NCI-H510A (cell line): ENCODE measurements at places on chromosomes 6 and 20.

DNA sequence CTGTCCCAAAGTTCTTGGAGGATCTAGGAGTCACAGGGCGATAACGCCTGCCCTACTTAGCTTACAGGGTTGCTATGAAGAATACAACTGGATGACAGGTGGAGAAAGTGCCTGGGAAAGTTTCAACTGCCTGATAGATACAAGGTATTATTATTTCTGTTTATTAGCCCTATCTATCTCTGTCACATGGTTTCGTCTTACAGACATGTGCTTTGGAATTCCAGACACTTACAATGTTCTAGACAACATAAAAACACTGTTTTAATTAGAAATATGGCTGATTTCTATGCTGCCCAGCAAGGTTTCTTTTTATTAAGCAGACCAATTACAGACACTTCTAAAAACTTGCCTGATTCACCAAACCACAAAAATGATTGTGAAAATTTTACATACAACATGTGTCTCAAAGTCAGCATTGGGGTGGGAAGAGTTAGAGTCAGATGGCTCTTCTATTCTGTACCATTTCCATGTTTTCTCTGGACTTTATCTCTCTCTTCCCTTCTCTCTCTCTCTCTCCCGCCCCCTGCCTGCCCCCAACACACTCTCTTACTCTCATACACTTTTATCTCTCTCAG lies 50.0 kb downstream of the GJA10 start:
- no peak for DNase-seq

GRCh38 chr20:57048027-57048869 lies 218.2 kb downstream of the BMP7 start:
- DNase-seq, result no peak

DNA sequence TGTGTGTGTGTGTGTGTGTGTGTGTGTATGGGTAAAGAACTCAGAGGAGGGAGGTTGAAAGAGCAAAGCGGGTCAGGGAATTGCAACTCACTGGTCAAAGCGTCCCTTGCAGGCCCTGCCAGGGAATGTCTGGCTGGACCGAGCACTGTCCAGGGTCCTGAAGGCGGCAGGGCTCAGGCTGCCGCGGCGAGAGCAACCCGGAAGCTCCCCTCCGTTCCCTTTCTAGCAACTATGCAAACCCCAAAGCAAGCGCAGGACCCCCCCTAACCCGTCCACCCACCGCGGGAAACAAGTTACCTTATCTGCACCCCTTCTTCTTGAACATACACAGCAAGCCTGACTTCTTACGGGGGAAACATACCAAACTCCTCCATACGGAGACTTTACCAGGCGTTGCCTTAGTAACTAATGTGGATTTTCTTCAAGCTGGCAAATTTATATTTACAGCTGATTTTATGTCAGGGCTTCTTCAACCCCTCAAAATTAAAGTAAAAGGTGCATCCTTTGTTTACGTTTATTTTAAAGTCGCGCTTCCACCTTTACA lies 538 bp upstream of the GRM1 start:
- no peak for DNase-seq

- DNase-seq, result no peak
Observed at GRCh38 chr20:52419205-52419604, 227.6 kb upstream of the ZFP64 start.

GRCh38 chr6:93555292-93555691 lies 135.9 kb upstream of the EPHA7 start:
- no peak for DNase-seq

- DNase-seq, result peak; percentile 31
Observed at GRCh38 chr20:63979557-63980316, at the start of gene SAMD10. TSS of gene SAMD10 (minus strand) at chr20:63979642. CDS start at chr20:63979467, 175 bp downstream.

DNA sequence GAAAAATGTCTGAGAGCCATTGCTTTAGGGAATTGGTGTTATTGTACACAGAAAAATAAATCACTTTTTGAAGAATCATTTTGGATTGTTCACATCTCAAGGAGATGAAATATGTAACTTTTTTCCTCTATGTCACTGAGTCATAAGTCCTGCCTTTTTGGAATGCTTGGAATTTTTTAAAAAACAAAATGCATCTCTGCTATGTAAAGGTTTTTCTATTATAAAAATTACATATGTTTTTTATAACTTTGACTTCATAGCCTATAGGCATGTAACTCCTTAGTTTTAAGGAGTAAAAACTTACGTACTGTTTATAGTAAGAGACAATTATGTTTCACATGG lies 8.7 kb downstream of the RNF144B start:
- no peak for DNase-seq

GRCh38 chr6:132020138-132020581 lies 69.0 kb upstream of the CCN2 start:
- no peak for DNase-seq

DNA sequence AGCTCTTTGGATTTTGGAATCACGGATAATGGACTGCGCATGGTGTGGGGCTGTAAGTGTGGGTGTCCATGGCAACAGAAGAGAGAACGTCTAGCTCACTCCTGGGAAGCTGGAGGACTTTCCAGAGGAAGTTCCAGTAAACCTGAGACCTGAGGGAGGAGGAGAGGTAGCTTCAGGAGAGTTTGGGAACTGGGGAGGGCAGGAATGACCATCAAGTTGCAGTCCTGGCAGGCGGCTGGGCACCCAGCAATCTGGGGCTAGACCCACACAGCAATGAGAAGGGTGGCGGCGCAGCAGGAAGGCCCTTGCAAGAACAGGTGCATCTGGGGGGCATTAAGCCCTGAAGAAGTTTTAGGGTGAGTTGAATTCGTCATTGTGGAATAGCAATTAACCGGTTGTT lies 95.9 kb downstream of the FOXC1 start:
- no peak for DNase-seq

DNA sequence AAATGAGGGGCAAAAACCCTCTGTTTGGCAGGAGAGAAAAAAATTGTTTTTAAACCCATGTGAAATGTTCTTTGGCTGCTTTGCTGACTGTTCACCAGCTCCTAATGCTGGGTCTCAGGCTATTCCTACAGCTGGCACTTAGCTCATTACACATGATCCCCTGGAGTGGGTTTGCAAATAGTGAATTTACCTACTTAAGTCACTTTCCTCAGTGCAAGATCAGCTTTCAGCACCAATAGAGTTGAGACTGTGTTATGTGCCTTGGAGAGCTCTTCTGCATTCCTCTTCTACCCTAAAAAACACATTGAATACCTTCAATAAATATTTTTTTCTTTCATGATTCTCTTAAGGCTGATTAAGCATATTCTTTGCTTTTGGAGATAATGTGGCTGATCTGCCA lies 58.4 kb upstream of the PRDM1 start:
- no peak for DNase-seq

GRCh38 chr6:136090929-136091328 lies 159.2 kb downstream of the MTFR2 start:
- DNase-seq, result no peak

GRCh38 chr20:44702776-44703175 lies 12.4 kb upstream of the CCN5 start:
- DNase-seq, result no peak

DNA sequence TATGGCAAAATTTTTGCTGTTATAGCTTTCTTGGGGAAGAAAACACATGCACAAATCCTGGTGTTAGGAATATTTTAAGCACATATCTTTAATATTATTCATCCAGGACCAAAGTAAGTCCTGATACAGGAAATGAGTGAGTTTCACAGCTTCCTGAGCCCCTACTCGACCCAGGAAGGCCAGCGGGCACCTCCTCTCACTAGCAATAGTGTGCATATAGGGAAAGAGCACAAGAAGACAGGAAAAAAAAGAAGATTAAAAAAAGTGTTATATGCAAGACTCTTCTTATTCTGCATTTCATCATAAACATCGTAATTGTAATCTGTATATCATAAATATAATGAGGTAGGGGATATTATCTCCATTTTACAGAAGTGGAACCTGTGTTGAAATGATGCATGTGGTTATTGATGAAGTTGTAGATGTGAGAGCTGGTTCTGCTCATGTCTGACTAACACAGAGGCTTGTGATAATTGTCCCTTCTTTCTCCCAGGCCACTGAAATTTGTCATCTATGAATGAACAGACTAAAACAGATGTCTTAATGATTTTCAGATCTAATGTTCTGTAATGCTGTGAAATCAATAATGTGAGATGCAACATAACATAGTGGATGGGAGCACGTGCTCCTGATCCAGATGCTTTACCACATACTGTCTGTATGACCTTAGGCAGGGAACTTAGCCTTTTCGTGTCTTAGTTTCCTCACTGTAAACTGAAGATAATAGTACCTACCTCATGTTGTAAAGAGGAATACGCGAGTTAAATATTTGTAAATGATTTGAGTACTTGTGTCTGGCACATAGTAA lies 101.2 kb downstream of the MYO6 start:
- DNase-seq, result no peak

DNA sequence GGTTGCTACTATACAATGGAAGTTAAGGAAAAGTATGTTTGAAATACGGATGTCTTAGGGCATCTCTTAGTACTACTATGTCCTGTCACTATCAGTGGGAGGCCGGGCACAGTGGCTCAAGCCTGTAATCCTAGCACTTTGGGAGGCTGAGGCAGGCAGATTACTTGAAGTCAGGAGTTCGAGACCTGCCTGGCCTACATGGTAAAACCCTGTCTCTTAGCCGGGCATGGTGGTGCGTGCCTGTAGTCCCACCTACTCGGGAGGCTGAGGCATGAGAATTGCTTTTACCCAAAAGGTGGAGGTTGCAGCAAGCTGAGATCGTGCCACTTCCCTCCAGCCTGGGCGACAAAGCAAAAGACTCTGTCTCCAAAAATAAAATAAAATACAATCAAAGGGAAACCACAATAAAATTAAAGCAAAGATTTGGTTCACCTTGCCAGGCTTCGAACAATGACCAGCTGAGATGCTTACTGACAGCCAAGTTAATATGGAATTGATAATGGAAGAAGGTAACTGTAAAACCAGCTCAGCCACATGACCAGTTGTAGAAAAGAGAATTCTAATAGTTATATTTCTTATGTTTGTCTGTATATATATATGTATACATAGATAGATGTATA lies 6.5 kb downstream of the CD24 start:
- DNase-seq, result no peak

- DNase-seq, result no peak
Observed at GRCh38 chr6:113857556-113858479, 673 bp downstream of the MARCKS start.

- DNase-seq, result no peak
Observed at GRCh38 chr20:12028771-12029170, 111.1 kb downstream of the BTBD3 start.

- DNase-seq, result no peak
Observed at GRCh38 chr6:122657601-122658000, 47.4 kb downstream of the PKIB start.

- no peak for DNase-seq
Observed at GRCh38 chr6:65524232-65524631, 182.8 kb downstream of the EYS start.

GRCh38 chr20:44113618-44114376 lies 73.2 kb downstream of the JPH2 start:
- DNase-seq, result peak; percentile 71

DNA sequence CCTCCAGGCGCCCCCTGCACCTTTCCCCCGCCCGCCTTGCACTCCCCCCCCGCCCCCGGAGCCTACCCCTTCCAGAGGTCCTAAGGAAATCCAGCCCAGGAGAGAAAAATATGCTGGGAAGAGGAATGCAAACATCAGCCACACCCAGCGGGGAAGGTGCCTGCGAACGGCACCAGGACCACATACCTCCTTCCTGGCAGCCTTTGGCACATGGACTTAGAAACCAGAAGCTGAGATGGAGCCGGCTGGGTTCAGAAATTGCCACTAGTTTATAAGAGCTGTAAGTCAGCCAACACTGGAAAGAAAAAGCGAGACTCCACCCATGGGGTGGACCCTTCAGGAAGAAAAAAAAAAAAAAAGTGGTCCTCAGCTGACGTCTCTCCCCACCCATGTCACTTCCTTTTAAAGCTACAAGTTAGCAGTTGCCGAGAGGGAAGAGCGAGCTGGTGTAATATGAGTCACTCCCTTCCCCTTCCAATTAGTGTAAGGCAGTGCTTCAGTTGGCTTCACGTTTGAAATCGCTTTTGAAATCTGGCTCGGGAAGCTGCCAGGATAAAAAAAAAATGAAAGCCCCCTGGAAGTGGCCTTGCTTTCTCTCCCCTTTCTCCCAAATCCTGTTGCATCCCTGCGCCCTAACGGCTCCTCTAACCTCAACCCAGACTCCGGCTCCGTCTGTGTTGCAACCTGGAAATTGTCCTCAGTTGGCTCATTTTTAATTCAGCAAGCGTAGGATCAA lies at the start of gene AGPAT4:
Gene AGPAT4 (minus strand): TSS at position 310 of the 736 bp plus-strand sequence. CDS start 41,848 bp downstream, outside the sequence.
- DNase-seq, result peak; percentile 45

DNA sequence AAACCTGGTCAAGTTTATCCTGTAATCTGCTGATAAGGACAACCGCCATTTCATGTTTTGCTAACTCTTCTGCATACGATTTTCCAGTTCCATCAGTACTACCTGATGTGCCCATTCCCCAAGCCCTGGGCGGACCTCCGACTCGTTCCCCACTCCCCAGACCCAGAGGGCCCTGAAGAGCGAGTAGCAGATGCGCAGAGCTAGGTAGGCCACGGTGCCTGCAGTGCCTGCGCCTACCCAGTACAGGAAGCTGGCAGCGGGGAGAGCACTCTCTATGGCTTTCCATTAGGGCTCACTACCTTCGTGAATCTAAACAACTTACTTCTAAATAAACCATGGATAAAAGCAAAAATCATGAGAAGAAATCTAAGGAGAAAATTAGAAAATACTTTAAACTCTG lies 14.3 kb upstream of the ZDHHC14 start:
- DNase-seq, result no peak

DNA sequence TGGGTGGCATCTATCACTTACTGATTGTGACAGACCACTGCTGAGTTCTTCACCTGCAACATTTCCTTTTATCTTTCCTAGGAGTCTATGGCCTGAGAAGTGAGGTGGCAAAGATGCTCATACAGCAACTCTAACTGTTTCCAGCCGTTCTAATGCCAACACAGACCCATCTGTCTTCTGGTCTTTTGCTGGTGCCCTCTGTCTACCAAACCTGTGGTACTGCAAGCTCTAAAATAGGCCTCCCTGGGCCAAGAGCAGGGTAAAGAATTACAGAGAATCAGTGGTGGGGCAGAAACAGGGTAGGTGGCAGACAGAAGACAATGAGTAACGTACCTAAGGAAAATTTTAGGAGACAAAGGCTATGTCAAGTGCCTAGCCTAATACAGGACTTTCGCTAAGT lies 611.0 kb upstream of the FLRT3 start:
- DNase-seq, result no peak

- DNase-seq, result no peak
Observed at GRCh38 chr6:95741045-95741444, 163.7 kb downstream of the MANEA start.

GRCh38 chr20:50412069-50412468 lies 98.1 kb upstream of the PTPN1 start:
- DNase-seq, result no peak

- DNase-seq, result no peak
Observed at GRCh38 chr20:401682-402495, 6.2 kb upstream of the RBCK1 start.

GRCh38 chr6:46781478-46782378 lies 11.5 kb upstream of the MEP1A start:
- DNase-seq, result peak; percentile 53

- no peak for DNase-seq
Observed at GRCh38 chr6:141580988-141581552, 551.7 kb upstream of the GJE1 start.

GRCh38 chr6:84172574-84172973 lies 54.9 kb downstream of the CEP162 start:
- DNase-seq, result no peak
